Fibroblast of skin of left quadriceps (primary cell): ENCODE measurements at places on chromosomes 2 and 18.
A peak's percentile ranks its signal among the peaks of the same experiment; 100 is the strongest.

DNA sequence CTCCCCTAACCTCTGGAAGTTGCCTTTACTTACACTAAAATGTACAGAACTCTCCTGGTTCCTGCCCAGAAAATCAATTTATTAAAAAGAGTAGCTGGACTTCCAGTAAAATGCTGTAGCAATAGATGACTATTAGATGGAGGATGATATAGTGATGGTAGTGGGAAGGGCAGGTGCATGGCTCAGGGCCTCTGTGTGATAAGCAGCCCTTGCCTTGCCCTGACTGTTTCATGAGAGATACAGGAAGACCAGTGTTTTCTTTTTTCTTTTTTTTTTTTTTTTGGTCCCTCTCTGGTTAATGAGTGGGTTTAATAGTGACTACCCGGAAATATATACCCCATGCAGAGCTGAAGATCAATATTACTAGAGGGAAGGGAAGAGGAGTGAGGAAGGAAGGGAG, 48.7 kb upstream of the NEDD4L start:
- no peak for DNase-seq

DNA sequence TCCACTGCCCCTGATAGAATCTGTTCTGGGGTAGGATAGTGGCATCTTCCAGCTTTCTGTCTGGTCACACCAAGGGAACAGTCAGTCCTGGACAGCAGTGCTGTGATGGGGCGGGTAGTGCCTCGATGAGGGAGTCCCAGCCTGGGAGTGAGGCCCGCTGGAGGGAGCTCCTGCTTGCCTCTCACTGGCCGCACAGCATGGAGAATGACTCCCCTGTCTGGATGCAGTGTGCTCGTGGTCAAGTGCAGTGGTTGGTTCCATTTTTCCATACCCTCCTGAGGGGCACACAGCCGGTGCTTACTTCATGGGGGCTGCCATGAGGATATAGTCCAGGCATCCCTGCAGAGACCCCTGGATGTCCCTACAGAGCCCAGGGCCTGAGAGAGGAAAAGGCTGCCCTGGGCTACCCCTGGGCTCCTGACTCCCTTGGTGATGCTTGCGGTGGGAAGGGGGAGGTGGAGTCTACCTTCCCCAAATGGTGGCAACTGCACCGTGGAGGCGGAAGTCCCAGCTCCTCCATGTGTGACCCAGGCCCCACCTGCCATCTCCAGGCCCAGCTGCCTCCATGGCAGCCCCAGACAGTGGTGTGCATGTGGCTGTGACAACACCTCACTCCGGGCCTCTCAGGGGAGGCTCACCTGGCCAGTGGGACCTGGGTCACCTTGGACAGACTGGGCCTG, 212.5 kb downstream of the GLI2 start:
- DNase-seq = no peak

- DNase-seq = peak; percentile 63
Measured at GRCh38 chr2:189150033-189150432, 29.5 kb downstream of the COL5A2 start.

DNA sequence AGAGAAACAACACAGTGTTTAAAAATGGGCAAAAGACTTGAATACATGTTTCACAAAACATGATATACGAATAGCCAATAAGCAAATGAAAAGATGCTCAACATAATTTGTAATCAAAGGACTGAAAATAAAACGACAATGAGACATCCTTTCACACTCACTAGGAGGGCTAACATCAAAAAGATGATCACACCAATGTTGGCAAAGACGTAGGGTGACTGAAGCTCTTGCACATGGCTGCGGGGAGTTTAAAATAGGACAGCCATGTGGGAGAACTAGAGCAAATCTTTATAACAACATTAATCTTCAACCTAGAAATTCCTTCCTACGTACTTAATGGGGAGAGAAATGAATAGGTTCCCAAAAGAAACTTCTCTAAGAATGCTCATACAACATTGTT, 19.2 kb upstream of the SEH1L start:
- no peak for DNase-seq

GRCh38 chr18:12377556-12378197, 650 bp upstream of the AFG3L2 start:
- DNase-seq = no peak

DNA sequence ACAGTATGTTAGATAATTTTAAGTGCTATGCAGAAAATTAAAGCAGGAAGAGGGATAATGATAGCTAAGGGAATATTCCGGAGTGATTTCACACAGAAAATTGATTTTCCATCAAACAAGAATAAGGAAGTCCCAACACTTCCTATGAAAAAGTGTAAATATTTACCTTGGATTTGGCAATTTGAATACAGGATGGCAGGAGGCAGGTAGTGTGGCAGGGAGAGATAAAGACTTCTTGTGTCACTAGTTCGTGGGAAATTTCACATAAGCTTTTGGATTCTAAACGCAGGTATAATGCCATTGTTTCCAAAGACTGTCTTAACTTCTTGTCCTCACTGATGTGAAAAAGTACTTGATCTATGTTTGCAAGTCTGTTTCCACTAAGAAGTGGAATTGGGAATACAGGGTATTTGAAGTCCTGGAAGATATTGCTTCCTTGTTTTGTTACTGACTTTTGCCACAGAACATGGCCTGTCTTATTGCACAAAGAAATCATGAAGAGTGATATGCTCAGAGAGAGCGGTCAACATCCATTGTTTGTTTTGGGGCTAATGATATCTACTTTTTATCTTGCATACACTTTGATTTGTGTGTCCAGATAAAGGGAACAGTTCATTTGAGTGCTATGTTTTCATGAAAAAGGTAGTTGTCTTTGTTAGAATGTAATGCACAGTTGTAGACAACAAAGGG, 1216.1 kb upstream of the FAM98A start:
- no peak for DNase-seq
